T-helper 17 cell (primary cell): ENCODE measurements at places on chromosomes 5 and 9.

DNA sequence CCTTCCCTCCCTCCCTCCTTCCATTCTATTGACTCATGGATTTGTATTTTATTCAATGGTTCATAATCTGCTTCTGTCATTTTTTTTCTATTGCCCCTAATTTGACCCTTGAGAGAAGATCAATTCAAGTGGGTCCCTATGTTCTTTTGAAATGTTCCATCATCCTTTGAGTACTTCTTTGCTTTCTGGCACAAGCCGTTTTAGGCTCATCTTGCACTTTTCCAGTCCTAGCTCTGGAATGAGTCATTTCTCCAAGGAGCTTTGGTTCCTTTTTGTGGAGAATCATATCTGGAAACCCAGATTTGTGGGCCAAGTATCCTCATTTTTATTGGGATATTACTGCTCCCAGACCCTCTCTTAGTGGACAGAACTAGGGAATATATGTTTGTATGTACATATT, 126.8 kb upstream of the PTPN3 start:
- DNase-seq: no peak

- DNase-seq: no peak
Measured at GRCh38 chr5:176954050-176954449, 52.5 kb downstream of the UIMC1 start.

DNA sequence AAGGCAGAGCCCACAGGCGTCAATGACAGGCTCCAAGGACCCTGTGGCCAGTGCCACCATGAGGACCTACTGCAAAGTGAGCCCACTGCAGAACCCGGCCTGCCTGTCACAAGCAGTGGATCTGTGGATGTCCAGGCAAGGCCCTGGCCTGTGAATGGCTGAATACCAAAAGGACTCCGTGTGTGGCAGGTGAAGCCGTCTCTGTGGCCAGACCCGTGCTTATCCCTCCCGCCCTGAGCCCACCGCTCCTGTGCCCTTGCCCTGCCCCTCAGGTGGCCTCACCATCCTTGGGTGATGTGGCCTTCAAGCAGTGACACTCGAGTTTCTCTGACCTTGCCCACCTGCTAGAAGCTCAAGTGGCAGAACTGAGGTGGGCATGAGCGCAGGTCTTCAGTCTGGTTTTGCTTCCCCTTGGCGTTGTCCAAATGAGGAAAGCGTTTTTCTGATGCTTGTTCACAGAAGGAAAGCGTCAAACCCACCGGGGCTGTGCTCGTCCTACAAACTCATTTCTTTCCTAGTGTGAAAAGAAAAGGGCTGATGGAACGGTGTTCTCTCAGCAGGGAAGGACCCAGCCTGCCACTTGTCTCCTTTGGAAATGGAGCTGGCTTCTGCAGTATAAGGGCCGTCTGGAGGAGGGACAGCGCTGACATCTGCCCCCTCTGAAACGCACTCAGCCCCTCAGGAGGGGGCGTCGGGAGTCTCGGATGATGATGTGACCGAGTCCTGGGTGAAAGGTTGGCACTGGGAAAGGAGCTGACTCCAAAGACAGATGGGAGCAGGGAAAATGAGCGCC, 377.7 kb upstream of the IRX4 start:
- no peak for DNase-seq

DNA sequence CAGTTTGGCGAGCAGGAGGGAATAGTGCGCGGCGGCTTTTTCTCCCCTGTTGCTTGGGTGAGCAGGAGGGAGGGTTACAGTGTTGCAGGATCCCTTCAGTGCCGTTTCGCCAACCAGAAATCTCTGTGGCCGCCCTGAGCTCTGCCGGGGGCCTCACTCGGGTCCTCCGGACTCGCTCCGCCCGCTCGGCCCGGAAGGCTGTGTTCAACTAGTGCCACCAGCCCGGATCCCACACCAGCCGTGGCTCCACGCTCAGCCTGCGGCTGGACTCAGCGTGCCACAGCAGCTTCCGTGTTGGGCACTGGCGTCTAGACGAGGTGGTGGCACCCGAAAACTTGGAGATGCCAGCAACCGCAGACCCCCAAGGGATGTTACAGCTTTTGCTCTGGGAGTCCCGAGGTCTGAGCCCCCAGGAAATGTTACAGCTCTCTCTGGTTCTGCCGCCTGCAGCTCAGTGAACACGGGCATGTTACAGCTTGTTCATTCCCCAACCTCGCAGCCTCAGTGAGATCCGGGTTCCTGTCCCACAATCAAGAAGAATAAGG, 16.0 kb upstream of the OR13C9 start:
- DNase-seq: no peak

- DNase-seq: no peak
Measured at GRCh38 chr9:134162926-134163370, 1.4 kb downstream of the RNU6ATAC start.

DNA sequence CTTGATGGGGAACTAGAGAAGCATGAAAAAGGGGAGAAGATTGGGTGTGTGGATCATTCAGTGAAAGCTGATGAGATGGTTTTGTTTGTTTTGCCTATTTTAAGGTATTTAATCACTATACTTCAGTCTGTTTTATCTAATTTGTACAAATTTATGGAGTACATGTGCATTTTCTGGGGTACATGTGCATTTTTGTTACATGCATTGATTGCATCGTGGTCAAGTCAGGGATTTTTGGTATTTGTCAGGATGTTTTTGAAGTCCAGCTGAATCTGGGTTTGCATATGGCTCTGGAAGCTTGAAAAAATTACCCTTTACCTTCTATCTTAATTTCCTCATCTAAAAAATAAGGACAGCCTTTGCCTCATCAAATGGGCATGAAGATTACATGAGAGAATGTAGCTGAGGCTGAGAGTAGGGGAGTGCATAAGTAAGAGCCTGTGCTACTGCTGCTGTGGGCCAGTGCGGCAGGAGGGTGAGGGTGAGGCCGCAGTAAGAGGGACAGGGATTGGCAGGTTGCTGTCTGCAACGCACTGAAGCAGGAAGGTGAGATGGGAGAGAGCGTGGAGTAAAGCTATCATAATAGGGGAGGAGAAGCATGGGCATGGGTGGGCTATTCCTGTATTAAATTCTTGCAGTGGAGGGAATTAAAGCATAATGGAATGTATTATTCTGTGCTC, 139.8 kb downstream of the NPR3 start:
- DNase-seq: no peak

DNA sequence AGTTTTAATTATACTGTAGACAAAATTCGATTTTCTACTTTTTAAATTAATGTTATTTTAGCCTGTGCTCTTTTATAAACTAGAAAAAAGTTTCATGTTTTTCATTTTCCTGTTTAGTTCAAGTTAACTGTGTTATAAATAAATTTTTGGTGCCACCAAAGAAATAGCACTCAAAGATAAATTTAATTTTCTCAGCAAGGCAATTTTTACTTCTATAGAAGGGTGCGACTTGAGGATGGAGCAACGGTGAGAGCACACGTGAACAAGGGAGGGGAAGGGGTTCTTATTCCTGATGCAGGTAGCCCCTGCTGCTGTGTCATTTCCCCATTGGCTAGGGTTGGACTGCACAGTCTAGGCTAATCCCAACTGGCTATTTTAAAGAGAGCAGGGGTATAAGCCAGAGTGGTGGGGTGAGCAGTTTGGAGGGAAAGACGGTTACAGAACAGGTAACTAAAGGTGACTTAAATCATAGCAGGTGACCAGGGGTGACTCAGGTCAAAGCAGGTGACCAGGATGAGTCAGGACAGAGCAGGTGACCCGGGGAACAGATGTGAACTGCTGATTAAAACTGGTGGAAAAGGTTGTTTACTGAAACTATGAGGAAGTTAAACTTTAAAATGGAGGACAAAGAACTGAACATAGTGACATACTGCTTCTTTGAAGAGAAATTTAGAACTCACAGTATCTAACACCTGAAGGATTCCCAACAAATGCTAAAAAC, 104.6 kb upstream of the GPBP1 start:
- DNase-seq: no peak

DNA sequence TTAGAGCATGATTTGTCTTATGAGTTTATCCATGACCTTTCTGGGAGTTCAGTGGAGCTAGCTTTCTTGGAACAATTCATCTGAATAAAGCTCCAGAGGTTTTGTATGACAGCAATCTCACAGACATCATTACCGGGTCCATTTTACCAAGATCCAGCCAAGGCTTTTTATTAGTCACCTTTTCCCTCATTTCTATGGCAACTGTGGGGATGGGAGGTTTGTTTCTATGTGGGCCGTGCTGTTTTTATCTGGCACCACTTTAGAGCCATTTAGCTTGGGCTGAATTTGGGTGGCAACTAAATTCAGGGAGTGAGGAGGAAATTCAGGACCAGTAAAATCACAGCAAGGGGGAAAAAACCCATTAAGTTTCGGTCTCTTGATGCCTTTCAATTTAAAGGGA, 245.7 kb downstream of the NSG2 start:
- no peak for DNase-seq

- no peak for DNase-seq
Measured at GRCh38 chr5:115415143-115415491, 118.7 kb upstream of the CCDC112 start.

- no peak for DNase-seq
Measured at GRCh38 chr5:42943931-42944631, 96.0 kb downstream of the ANXA2R start.

GRCh38 chr9:36940500-36940853, 93.6 kb downstream of the PAX5 start:
- DNase-seq: no peak

DNA sequence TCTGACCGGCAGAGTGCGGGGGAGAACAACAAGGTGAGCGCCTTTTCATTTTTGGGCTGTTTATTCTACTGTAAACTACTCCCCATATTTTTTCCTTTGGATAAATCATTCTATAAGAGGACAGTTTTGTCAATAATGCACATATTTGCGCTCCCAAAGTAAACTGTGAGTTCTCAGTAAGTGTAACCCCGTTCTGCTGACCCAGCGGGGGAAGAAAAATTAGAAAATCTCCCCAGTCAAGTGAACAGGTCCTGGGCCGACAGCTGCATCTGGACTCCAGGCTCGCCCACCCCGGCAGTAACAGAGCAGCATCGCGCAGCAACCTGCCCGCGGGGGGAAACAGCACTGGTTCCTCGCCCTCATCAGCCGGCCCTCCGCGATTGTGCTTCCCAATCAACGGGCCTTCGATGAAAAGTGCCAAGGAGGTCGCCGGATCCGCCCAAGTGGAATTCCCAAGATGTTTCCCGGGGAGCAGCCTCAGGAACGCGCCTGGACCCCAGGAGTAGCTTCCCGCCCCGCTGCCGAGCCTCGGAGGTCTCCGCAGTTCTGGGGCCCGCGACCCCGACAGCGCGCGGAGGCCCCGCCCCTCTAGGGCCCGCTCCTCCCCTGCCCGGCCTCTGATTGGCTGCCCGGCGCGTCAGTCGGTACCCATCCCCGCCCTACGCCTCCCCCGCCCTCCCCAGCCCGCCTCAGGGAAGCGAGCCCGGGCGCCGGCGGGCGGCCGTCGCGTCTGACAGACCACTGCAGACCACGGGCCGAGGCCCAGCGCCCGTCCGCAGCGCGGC, at the start of gene OTULINL:
TSS of gene OTULINL (plus strand) at position 687 of the 785 bp plus-strand sequence. CDS start 103 bp downstream, outside the sequence.
- DNase-seq: peak; percentile 79

DNA sequence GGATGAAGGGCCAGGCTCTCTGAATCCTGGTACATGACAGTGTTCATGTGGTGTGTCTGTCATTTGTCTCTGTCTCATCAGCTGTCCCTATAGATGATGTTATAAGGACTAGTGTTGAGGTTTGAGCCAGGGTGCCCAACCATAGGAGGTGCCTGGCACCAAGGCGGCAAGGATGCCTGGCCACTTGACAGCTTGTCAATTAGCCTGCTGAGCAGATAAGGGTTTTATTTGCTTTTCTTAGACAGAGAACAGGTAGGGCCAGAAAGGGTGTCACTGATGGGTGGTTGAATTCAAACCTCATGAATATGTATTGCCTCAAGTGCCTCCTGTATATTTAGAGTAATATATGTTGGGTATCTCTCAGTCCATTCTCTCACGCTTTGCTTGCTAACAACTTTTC, 30.1 kb upstream of the AUH start:
- no peak for DNase-seq

DNA sequence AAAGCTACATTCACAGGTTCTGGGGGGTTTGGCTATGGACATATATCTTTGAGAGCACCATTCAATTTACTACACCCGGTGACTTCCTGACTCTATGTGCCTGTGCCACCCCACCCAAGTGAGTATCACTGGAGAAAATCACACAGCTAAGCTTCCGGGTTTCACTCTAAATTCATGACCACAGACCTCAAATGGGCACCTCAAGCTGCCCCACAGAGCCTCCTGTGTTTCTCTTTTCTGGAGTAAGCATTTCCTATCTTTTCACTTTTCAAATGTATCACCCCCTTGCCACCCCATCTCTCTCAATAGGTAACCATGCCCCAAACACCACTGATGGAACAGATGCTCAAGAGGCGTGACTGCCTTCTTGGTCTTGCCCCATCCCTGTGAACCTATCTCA, 49.2 kb upstream of the NEK6 start:
- no peak for DNase-seq

DNA sequence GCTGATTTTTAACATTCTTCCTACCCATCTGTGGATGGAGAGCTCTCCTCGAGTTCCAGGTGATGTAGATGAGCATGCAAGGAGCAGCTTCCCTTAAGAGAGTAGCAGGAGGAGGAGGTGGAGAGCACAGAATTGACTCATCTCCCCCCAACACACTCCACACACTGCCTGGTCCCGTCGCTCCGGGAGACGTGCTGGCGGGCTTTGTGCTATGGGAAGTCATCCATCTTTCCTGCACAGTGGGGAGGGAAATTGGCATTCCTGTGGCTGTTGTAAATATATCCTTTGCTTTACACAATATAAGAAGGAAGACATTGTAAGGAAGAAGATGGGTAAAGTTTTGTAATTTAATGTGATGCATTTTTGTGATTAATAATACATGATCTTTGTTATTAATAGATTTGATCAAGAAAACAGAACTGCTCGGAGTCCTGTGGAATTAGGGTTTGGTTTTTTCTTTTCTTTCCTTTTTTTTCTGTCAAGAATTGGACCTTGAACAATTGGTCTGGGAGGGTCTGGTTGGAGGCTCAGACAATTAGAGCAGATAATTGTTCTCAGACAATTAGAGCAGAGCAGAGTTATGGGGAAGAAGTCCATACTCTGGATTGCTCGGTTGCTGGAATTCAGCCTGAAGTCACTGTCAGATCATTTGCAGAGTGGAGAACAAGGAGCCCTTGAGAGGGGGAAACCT, 297.8 kb downstream of the GADD45G start:
- no peak for DNase-seq

DNA sequence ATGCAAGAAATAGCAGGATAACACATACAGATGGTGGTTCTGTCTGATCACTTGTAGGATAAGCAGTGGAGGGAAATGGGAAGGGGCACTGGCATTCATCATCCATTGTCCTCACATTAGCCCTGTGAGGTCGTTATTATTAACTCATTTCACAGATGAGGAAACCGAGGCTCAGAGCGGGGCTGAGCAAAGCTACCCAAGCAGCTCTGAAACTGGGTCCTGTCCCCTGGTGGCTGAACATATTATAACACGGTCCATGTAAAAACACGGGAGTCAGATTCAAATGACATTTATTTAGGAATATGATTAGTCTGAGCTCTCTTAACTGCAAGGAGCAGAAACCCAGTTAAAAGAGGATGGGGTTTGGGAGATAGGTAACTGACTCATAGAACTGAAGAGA, 43.1 kb downstream of the HRH2 start:
- no peak for DNase-seq

- DNase-seq: no peak
Measured at GRCh38 chr5:135718651-135719050, 115.8 kb upstream of the SLC25A48 start.

GRCh38 chr9:16417161-16417560, 453.3 kb downstream of the BNC2 start:
- no peak for DNase-seq
